Activated CD8-positive, alpha-beta memory T cell treated with anti-CD3 and anti-CD28 coated beads for 1 hour (primary cell): ENCODE measurements at places on chromosomes 1 and 21.

DNA sequence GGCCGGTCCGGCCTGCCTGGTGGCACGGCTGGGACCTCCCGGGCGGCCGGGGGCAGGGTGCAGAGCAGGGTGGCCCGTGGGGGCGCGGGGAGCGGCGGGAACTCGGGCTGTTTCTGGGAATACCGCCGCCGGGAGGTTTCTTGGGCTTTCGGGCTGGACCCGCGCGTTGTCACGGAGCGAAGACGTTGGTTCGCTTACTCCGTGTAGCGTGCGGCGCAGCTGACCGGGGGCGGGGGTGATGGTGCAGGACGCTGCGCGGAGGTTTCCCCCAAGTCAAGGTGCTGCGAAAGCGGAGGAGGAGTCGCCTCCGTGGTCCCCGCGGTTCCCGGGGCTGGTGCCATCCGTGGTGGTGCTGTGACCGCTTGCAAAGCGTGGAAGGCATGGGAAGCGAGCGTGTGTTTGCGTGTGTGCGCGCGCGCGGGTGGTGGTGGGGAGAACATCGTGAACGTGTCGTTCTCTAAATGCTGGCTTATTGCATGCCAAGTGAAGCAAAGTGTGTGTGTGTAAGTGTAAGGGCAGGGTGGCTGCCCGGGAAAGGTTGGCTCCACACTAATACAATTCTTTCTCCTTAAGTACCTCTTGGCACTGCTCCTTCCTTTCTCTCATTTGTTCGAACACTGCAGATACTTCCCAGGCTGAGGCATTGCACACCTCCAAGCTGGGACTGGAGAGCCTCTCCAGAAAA is 1.1 kb downstream of the RYR2 start:
- no peak for DNase-seq

DNA sequence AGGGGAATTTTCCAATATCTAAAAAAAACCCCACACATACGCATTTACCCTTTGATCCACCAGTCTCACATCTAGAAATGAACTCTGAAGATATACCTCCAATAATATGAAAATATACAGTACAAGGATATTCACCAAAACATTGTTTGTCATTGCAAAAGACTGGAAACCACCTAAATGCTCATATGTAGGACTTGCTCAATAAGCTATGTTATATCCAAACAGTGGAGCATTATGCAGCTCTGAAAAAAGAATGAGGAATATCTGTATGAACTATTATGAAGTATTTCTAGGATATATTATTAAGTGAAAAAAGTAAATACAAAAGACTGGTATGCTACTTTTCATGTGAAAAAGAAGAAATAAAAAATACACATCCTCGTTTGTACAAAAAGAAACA is 43.6 kb downstream of the CD55 start:
- DNase-seq = no peak

DNA sequence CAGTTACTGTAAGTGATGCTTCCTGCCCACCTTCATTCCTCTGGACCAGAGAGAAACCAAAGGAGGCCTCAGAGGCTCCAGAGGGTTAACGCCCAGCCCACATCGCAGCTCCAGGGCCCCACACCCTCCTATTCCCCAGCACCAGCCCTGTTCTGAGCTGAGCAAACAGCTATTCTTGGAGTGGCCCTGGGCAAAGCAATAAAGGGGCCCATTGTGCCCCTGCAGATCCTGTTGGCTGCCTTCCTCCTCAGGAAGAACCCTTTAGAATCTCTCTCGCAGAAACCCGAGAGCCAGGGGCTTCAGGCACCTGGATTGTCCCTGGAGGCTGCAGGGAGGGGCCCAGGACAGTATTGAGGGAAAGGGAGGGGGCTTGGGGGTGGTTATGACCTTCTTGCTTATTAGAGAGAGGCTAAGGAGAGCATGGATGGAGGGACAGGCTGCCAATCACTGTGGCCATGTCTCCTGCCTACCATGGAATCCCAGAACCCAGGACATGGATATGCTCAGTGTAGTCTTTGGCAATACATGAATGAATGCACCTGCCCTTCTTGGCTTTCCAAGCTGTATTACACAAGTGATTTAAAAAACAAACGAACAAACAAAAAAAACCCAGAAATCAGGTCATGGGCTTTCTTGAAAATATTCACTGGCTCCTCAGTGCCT is 9.2 kb downstream of the PADI2 start:
- DNase-seq = no peak

DNA sequence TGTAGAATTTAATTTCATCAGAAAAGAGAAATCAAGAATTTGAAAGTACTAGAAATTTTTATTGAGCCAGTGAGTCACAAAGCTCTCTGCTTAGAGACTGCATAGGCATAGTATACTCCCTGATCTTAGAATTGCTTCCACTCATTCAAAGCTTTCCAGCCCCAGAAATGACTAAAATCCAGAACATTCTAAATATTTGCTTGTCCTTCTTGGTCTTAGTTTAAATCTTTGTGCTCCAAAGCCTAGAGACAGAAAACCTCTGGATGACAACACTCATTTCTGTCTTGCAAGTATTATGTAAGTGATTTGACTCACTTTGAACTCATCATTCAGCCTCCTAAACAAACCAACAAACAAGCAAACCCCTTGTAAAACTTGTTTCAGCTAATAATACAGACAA is 74.2 kb downstream of the PTPRC start:
- DNase-seq = no peak

GRCh38 chr1:179080866-179081686 is 794 bp upstream of the TOR3A start:
- no peak for DNase-seq

- DNase-seq = peak; percentile 37
These were observed 660 bp downstream of the GCLM start for GRCh38 chr1:93908394-93909145.

- DNase-seq = no peak
These were observed 41.8 kb downstream of the FLVCR1 start for GRCh38 chr1:212899845-212900244.

DNA sequence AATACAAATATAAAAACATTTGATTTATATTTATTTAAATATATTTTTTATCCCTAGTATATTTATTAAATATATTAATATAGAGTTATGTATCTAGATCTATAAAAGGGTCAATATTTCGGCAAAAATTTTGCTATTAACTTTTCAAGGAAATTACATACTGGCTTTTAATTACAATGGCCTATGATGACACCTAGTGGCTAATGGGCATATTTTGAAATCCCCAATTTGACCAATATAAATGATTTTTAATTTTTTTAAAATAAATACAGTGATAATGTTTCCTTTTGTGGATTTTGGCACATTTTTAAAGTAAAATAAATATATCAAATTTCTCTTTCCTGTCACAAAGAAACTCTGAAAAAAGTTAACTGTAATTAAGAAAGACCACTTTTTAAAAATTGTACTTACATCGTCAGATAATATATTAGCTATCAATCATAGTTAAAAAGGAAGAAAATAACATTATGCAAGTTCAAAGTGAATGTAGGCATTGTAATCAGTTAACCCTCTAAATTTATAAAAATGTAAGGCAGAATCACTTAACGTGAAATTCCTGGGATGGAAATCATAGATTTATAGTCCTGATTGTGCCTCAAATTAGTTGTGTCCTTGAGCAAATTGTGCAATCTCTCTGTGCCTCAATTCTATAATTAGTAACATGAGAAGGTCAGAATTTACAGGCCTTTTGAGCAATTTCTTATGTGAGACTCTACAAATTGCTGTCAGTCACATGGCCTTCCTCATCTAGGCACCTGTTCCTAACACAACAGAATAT is 25.6 kb upstream of the RGS13 start:
- no peak for DNase-seq

DNA sequence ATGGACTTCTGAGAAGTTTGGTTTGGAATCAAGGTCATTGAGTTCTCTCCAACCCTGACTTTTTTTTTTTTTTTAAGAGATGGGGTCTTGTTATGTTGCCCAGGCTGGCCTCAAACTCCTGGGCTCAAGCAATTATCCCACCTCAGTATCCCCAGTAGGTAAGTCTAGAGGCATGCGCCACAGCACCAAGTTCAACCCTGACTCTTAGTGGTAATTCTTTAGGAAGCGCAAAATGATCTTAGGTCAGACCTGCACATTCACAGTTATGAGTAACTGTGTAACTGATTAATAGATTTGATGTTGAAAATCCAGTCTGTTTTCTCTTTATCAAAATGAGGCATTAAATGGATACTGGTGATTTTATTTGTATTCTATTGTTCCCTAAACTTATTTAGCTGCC is 95.9 kb downstream of the GREM2 start:
- no peak for DNase-seq

DNA sequence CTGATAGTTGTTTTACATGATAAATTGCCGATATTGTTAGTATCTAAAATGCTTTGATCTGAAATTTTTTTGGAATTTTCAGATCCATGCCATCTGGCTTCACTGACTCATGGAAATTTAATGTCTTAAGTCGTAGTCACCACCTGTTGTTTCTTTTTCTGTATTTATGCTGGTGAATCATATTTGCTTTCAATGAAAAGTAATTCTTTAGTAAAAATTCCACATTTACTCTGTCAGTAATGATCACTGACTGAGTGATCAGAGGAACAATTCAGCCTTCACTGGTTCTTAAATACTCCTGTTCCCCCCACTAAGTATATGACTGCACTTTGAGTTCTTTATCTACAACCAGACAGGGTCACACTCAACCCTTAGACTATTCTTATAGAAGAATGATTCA is 185.6 kb upstream of the NRIP1 start:
- no peak for DNase-seq

- DNase-seq = no peak
These were observed 14.2 kb downstream of the UCK2 start for GRCh38 chr1:165841582-165842017.

GRCh38 chr1:24828887-24829192 is 83.6 kb downstream of the CLIC4 start:
- no peak for DNase-seq

DNA sequence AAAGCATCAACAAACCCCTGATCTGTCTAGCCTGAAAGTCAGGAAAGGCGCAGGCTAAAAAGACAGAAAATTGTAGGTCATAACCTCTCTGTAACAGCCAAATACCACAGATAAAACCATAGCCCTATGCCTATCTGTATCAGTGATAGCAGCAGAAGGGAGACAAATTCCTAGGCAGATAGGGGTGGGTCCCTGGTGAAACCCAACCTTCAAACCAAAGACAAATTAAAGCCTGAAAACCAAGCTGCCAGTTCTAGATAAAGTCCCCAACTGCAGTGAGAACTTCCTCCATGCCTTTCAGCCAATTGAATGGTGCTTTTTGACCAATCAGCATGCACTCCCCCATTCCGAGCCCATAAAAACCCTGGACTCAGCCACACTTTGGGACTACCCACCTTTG is 115.3 kb downstream of the NTPCR start:
- no peak for DNase-seq

- DNase-seq = no peak
These were observed 35.5 kb downstream of the TOMM20 start for GRCh38 chr1:235093013-235093695.

GRCh38 chr1:205470131-205470530 is 14.3 kb upstream of the BLACAT1 start:
- no peak for DNase-seq

DNA sequence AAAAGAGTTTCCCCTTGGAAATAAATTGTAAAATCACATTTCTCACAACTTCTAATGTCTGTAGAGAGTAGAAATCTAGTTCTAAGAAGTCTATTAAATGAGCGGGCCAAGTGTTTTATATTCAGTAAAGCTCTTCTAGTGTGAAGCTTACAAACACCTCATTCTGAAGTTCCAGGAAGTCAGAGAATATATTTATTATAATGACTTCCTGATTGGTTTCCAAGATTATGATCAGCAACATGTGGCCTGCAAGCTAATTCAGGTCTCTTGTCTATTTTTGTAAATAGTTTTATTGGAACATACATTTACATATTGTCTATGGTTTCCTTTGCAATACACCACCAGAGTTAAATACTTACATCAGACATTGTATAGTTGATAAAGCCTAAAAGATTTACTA is 603.9 kb downstream of the AMY1C start:
- no peak for DNase-seq

DNA sequence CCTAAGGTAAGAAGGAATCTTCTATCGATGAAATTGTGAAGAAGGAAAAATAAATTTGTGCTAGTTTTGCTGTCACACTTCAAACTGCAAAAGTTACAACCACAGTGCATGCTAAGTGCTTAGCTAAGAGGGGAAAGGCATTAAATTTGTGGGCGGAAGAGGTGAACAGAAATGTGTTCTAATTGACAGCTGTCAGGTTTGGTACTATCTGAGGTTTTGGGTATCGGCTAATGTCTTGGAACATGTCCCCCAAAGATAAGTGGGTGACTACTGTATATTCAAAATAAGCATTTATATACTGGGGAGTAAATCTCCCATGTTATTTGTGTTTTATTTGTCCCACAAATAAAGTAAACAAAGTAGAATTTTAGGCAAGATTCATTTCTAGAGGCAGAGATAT is 8.0 kb downstream of the CR1 start:
- DNase-seq = no peak

GRCh38 chr1:16248603-16249516 is 11.9 kb upstream of the CPLANE2 start:
- no peak for DNase-seq

GRCh38 chr1:108643492-108644335 is 17.2 kb downstream of the HENMT1 start:
- DNase-seq = no peak

DNA sequence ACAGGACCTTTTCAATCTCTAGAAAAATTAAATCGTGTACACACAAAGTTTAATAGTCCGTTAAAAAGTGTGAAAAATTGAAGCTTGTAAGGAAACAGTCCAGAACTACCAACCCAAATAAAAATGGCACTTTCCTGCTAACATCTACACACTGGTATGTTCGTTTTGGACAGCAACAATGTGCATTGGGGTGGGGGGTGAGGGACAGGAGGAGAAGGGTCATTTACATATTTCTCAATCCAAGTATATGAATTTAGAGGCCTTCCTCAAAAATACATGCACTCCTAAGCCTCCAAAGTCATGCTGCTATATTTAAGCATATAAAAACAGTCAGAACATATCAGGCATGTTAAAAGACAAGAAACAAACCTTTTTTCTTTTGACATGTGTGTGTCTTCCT is 2.5 kb downstream of the PPP1R15B start:
- DNase-seq = no peak

DNA sequence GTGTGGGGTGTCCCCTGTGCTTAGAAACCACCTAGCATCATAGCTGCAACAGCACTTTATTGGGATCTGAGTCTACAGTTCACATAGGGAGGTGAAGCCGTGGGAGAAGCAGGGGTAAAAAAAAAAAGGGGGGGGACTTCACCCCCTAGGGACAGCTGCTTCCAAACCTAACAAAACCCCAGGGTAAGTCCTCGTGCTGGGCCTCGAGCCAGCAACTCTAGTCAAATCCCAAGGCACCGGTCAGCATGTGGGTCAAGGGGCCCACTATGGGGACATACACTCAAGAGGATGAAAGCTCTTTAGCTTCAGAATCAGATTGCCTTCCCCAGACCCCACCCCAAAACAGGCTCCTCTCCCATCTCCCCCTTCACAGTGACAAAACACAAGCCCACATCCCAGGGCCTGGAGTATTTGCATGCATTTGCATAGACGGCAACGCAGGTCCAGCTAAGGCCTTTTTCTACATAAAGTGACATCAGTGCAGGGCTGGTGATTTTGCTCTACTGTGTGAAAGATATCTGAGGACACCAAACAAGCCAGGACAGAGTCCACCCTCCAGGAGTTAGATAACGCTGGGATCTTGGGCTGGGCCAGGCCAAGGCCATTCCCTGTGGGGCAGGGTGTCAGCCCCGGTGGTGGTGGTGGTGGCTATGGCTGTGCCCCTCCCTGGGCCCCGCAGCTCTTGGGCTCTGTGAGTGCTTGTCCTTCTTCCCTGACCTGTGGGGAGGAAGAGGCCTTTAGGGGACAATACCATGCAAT is 8.1 kb upstream of the PMVK start:
- no peak for DNase-seq
